ENCODE measurements at places on chromosomes 1 and 21.

GRCh38 chr21:45073301-45074047 is 906 bp upstream of the ADARB1 start:
- no peak for DNase-seq

DNA sequence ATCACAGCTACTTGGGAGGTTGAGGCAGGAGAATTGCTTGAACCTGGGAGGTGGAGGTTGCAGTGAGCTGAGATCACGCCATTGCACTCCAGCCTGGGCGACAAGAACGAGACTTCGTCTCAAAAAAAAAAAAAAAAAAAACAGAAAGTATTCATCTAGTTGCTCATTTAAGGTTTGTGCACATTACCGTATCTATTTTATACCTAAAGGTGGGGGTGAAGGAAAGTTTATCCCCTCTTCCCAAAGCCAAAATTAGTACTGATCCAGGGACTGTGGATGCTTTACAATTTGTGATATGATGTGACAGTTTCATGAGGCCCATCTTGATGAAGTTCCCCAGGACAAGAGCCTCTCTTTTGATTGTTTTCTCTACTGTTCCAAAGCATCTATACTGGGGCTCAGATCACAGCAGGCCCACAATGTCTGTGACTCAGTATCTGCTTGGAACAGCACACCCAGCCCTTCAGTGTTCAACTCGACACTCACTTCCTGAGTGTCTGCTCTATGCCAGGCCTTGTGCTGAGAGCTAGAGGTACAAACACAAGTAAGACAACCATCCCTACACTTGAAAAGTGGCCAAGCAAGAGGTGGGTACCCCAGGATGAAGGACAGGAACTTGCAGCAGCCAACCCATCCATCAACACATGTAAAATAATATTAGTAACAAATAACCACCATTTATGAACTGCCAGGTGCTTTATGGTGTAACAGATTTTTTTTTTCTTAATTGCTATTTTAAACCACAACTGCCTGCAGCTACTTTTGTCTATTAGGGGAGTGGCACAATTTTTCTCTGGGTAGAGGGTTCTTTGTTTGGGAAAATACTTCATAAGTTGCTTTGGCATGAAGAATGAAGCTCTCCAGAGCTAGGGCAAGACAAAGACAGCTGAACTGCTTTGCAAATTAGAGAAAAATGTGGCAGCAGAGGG is 29.0 kb upstream of the KHDRBS1 start:
- DNase-seq: peak; percentile 76

DNA sequence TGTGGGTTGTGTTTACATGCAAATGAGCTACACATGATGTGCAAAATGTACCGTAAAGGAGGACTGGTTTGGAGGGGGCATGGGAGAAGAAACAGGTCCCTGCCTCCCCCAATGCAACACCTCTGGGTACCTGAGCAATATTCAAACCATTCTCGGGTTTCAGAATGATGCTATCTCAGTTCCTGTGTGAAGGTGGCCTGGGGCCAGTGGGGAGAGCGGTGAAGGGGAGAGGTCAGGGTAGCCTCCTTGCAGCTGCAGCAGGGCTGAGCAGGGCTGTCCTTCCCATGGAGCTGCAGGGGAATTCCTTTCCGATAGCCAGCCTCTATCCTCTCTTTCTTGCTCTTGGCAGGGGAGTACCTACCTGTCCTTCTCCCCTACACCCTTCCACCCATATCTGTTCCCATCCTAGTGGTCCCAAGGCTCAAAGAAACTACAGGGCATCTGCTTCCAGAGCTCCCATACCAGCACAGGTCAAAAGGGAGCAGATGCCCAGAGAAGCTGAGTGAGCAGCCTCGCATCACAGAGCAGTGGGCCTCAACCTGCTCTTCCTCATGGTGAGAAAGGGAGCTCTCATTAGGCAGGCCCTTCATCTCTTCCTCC is 11.9 kb downstream of the MEF2D start:
- DNase-seq: no peak

- DNase-seq: no peak
Observed at GRCh38 chr1:156652131-156652991, 10.4 kb downstream of the BCAN start.

DNA sequence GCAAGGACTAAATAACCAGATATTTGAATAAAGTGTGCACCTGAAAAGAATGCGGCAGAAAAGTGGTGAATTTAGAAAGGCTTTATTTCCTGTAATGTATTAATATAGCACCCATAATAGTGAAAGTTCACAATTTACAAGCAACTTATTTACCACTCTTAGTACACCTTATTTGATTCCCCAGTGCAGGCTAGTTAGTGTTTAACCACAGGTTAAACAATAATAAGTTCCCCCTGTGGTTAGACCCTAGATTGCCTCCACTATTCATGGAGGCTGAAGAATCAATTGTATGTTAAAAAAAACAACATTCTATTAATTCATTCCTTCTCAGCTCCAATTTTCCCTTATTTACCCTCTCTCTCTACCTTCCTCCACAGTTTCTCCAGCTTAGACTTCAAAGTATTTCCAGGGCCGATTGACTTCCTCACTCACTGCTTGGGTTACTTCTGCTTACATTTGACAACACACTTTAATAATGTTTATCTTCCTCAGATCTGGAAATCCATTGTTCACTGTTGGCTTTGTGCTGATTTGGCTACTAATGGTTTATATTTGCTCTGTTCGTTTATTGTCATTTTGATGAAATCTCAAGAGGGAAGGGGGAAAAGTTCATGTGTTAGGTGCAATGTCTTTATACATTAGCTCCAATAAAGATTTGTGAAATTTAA is 796.3 kb downstream of the BRINP3 start:
- DNase-seq: no peak

DNA sequence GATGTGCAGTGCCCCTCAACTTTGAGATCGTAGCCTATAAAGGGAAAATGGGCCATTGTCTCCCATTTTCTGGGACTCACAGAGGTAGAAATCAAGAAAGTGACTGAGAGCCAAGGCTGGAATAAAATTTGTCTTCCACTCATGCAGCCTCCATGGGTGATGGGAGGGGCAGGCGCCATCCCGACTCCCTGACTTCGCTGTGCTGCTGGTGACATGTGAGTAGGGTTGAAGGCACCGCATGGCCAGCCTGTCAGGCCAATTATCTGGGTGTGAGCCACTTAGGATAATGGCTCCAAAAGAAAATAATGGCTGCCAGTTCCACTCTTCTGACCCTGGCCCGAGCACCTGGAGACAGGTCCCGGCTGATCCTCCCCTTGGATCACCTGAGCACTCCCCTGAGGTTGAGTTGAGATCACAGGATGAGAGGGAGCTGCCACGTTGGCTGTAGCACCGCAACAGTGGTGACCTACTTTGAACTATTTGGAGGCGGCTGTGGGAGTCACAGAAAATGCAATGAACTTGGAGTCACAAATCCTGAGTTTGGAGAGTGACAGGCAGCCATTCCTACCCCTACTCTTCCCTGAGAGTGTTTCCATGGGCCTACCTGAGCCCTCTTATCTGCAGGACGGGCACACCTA is 26.3 kb downstream of the CAPN9 start:
- no peak for DNase-seq

- DNase-seq: no peak
Observed at GRCh38 chr1:1427820-1428148, 6.7 kb upstream of the ANKRD65 start.

GRCh38 chr1:10680487-10680886 is 116.0 kb downstream of the CASZ1 start:
- DNase-seq: no peak

- DNase-seq: no peak
Observed at GRCh38 chr1:187638733-187639434, 810.1 kb downstream of the PLA2G4A start.

DNA sequence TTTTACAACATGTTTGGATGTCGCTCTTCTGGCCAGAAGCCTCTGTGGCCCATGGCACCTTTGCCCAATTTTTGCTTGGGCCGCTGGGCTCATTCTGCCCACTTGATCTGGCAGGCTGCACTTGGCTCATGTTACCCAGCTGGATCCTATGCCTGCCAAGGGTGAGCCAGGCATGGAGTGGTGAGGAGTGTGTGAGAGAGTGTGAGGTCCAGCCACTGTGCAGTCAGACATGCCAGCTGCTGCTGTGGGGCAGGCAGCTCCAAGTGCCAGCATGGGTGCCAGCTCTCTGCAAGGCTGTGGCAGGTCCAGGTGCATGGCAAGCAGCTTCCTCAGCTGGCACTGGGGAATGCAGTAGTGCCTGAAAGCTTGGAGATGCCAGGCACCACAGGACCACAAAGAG is 71.0 kb downstream of the EBNA1BP2 start:
- no peak for DNase-seq
